Endothelial cell of umbilical vein (primary cell): ENCODE measurements at places on chromosomes 13 and 19. TPM values are rescaled to one million over a fixed set of nuclear protein-coding genes. Genes with fewer than 3 reads are reported as not detected.
A peak's percentile ranks its signal among the peaks of the same experiment; 100 is the strongest.

TBXA2R gene
- 2.9 and 3.4 TPM in 2 replicates for total RNA-seq

CABP5 gene
- total RNA-seq, result not detected in 2 replicates

MEX3D gene
- 96.7 and 98.5 TPM in 2 replicates for total RNA-seq

ZNF560 gene
- not detected in 2 replicates for total RNA-seq

TEAD2 gene
- total RNA-seq, result 89.4 and 93.3 TPM in 2 replicates

GRCh38 chr19:35041548-35042055, at the start of gene HPN:
Gene HPN, plus strand, starts transcription at chr19:35041721. Its CDS starts 786 bp downstream, at chr19:35042507.
- no peak for DNase-seq

GRCh38 chr13:109707742-109708617, 78.4 kb downstream of the IRS2 start:
- DNase-seq, result no peak

GRCh38 chr13:32229443-32229842, 85.7 kb downstream of the ZAR1L start:
- DNase-seq, result no peak

- peak; percentile 65 for DNase-seq
Measured at GRCh38 chr19:41872775-41873647, 4.1 kb upstream of the CD79A start.

- DNase-seq, result no peak
Measured at GRCh38 chr13:47472516-47472915, 528.6 kb downstream of the SUCLA2 start.
